Transverse colon (tissue), 4 donors: ENCODE measurements at places on chromosomes 3 and 15. TPM values are rescaled to one million over a fixed set of nuclear protein-coding genes. Genes with fewer than 3 reads are reported as not detected.

DNA sequence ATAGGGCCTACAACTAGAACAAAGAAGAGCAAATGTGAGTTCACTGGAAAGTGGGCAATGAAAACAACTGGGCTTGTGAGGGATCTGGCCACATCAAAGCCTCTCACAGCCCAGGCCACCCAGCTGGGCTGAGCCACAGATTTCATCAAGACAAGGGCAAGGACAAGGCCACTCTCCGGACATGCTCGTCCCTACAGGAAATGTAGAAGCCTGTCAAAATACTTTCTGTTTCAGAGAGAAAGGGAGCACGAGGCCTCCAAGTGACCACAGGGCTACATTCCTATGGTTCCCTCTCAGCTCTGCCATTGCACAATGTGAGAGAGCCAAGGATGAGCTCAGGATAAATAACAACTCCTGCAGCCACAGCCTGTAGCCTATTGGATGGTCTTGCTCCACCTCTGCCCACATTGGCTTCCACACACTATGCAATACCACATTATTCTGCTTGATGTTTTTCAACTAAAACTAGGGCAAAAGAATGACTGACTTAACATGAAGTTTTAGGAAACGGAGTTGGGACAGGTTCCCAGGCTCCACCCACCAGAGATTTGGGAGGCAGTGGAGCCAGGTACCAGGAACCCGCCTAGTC, 12.1 kb downstream of the TBC1D2B start:
- DNase-seq = peak; percentile 66

GRCh38 chr3:195255176-195255500, 15.8 kb downstream of the XXYLT1 start:
- DNase-seq = no peak

GRCh38 chr3:98843266-98843959, 58.1 kb downstream of the DCBLD2 start:
- no peak for DNase-seq

DNA sequence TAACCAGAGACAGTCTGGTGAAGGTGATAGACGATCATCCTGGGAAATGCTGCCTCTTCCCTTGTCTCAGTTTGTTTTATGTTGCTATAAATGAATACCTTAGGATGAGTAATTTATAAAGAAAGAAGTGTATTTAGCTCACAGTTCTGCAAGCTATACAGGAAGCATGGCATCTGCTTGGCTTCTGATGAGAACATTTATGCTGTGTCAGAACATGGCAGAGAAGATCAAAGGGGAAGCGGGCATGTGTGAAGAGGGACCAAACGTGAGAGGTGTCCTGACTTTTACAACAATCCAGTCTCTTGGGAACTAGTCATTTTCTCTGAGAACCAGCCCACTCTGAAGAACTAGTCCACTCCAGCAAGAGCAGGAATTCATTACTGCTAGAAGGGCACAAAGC, 9.6 kb downstream of the CMC1 start:
- no peak for DNase-seq

ALG1L2 gene
- not detected for total RNA-seq

GRCh38 chr15:34132881-34133280, 31.0 kb downstream of the PGBD4 start:
- DNase-seq = no peak

GRCh38 chr15:37080261-37080921, 20.0 kb downstream of the MEIS2 start:
- DNase-seq = no peak

DNA sequence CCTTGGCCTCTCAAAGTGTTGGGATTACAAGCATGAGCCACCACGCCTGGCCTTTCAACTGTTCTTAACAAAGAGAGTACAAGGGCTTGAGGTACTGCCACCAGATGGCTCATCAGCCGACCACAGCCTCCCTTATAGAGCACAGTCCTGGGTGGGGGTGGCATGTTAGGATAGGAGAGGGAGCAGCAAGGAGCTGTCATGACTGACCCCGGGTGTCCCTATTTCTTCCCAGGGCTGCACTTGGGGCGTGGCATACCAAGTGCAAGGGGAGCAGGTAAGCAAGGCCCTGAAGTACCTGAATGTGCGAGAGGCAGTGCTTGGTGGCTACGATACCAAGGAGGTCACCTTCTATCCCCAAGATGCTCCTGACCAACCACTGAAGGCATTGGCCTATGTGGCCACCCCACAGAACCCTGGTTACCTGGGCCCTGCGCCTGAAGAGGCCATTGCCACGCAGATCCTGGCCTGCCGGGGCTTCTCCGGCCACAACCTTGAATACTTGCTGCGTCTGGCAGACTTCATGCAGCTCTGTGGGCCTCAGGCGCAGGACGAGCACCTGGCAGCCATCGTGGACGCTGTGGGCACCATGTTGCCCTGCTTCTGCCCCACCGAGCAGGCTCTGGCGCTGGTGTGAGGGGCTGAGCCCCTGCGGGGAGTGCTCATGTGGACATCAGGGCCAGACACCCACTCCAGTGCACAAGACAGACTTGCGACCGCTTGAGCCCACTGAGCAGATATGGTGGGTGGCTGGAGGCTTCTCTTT, 2.1 kb downstream of the CHAC1 start:
- DNase-seq = no peak

SLITRK3 gene
- total RNA-seq = 0.64 TPM

CYP11A1 gene
- total RNA-seq = 0.40 TPM

GRCh38 chr3:115357456-115357855, 210.4 kb upstream of the ZBTB20 start:
- DNase-seq = no peak

GRCh38 chr15:64878705-64879104, 33.0 kb upstream of the ANKDD1A start:
- DNase-seq = peak; percentile 33

- no peak for DNase-seq
Measured at GRCh38 chr3:162597226-162597625, 1100.6 kb downstream of the OTOL1 start.

TAGLN3 gene
- 0.64 TPM for total RNA-seq

- no peak for DNase-seq
Measured at GRCh38 chr3:117586161-117586560, 876.6 kb downstream of the TUSC7 start.

ADGRG7 gene
- 13.5 TPM for total RNA-seq

DNA sequence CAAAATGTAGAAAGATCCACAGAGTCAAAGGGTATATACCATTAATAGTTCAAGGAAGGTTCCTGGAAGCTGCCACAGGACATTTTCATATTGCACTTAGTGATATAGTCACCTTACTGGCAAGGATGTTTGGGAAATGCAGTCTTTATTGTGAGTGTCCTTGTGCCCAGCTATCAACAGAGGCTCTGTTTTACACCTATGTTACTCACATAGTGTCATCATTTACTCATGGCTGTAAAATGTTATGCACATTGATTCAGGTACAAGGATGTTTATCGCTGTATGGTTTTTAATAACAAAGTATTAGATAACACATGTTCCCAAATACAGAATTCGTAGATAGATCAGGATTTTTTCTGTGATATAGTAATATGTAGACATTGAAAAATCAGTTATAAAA, 50.9 kb downstream of the ZPLD1 start:
- DNase-seq = no peak

CPNE9 gene
- not detected for total RNA-seq

- no peak for DNase-seq
Measured at GRCh38 chr3:98743071-98743470, 20.1 kb upstream of the ST3GAL6 start.

ZDHHC23 gene
- 41.1 TPM for total RNA-seq

DNA sequence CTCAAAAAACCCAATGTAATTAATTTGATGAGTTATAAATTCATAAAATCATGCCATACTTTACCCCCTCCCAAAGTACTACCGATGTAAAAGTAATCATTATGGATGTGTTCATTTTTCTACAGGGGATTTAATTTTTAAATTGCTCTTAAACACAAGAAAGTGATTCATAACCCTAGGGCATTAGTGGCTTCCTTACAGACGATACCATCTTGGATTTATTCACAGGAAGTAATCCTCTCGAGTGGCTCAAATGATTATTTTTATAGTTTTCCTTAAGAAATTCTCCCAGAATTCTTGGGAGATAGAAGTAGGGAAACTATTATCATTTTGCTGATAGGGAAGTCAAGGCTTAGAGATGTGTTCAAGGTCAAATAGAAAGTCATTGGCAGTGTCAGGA, 80.9 kb downstream of the PEX5L start:
- no peak for DNase-seq

TLE3 gene
- total RNA-seq = 137 TPM

LIPC gene
- not detected for total RNA-seq

- DNase-seq = no peak
Measured at GRCh38 chr3:32078864-32079263, 27.6 kb upstream of the GPD1L start.
